ENCODE measurements at places on chromosomes 1 and 21. TPM values are rescaled to one million over a fixed set of nuclear protein-coding genes. Genes with fewer than 3 reads are reported as not detected.

The SEMA4A gene
- 132 TPM for total RNA-seq

The SYTL1 gene
- total RNA-seq, result 25.7 TPM

The HMCN1 gene
- 0.18 TPM for total RNA-seq

The CAPN9 gene
- total RNA-seq, result not detected

The GPA33 gene
- total RNA-seq, result not detected

The COL6A1 gene
- total RNA-seq, result 0.23 TPM

The TCP10L gene
- total RNA-seq, result 1.3 TPM

The EXTL2 gene
- total RNA-seq, result 3.8 TPM

The FAAH gene
- 2.4 TPM for total RNA-seq

The FCAMR gene
- not detected for total RNA-seq

The FALEC gene
- total RNA-seq, result 0.37 TPM

The ZNF648 gene
- total RNA-seq, result not detected

The NUAK2 gene
- 0.41 TPM for total RNA-seq

The ZNF683 gene
- not detected for total RNA-seq

The RAP1GAP gene
- total RNA-seq, result 0.46 TPM

The OR14I1 gene
- total RNA-seq, result not detected

The TACSTD2 gene
- 0.07 TPM for total RNA-seq

The GPR37L1 gene
- total RNA-seq, result not detected

The FMO5 gene
- total RNA-seq, result 0.09 TPM

The PTPN7 gene
- 398 TPM for total RNA-seq

The IVL gene
- not detected for total RNA-seq

The TTC24 gene
- 4.5 TPM for total RNA-seq

The OR10J4 gene
- total RNA-seq, result not detected

The RGS18 gene
- total RNA-seq, result not detected

The ATP6V1G3 gene
- not detected for total RNA-seq

The LCE3D gene
- not detected for total RNA-seq

The ST3GAL3 gene
- 26.1 TPM for total RNA-seq

The CRTC2 gene
- 71.6 TPM for total RNA-seq

The FOXJ3 gene
- total RNA-seq, result 43.1 TPM
